ENCODE measurements at places on chromosomes 5 and 9.

DNA sequence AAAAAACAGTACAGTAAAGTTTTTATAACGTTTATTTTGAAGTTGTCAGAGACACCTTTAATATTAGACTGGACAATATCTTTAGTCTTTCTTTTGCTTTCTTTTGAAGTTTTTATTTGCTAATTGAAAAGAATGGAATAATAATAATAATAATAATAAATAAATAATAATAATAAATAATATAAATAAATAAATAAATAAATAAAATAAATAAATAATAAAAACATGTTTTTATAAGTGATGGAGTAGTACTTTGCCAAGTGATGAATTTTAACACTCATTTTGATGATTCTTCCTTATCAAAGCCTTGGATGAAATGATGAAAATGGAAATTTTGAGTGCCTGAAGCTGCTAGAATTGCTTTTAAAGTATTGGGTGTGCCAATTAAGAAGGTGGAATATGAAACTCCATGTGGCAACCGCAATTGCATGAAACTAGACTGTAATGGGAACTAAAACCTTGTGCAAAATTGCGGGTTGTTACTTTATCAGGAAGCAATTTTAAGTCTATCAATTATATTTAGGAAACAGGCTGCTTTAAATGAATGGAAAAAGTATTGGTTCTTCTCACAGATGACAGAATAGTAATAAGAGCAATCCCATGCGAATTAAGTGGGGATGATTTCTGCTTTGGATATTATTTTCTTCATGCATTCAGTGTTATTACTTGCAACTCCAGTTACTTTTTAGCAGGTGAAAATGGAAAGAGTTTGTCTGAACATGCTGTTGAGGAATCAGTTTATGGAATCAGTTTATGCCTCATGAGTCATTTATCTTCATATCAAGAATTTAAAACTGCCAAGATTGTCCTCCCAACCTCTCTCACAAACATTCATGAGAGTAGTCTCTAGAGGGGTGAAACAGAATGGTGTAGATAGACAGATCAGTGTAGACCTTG lies 4.6 kb downstream of the ANXA1 start:
- no peak for DNase-seq

- DNase-seq: no peak
Observed at GRCh38 chr9:111108946-111109345, 70.7 kb upstream of the LPAR1 start.

DNA sequence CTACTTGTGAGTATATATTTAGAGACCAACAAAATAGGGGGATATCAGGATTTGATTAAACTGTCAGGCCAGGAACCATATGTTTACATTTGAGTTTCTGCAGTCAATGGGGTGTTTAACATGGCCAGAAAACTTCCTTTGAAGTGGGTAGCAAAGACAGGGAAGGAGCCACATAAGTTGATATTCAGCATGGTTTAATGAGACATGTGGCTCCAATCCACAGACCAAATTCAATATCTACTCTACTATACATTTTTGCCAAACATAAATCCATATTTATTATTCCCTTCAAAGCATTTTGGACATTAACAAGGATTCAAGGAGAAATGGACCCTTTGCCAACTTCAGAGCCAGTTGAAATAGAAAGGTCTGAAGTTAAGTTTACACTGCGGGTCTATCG lies 99.8 kb downstream of the TAF11L14 start:
- no peak for DNase-seq

- DNase-seq: peak; percentile 6
Observed at GRCh38 chr9:757246-757881, 84.1 kb upstream of the DMRT1 start.

GRCh38 chr9:127263664-127264063 lies 910 bp upstream of the GARNL3 start:
- DNase-seq: no peak

DNA sequence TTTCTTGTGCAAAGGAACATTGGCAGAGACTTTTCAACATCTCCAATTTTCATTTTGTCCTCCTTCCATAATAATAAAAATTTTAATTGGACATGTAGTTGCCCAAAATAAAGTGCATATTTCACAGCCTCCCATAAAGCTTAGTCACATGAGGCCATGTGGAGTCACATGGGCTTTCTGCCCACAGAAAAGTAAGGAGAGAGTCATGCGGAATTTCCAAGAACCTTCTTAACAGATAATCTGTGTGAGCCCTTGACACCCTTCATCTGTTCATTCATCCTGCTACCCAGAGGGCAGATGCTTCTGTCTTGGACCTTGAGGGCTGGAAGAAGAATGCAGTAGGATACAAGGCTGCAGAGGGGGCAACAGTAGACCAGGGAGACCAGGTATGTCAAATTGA lies 60.7 kb downstream of the APTX start:
- no peak for DNase-seq

- no peak for DNase-seq
Observed at GRCh38 chr9:114413861-114414301, 26.1 kb upstream of the AKNA start.

- DNase-seq: no peak
Observed at GRCh38 chr9:107007402-107007801, 144.4 kb downstream of the ZNF462 start.

DNA sequence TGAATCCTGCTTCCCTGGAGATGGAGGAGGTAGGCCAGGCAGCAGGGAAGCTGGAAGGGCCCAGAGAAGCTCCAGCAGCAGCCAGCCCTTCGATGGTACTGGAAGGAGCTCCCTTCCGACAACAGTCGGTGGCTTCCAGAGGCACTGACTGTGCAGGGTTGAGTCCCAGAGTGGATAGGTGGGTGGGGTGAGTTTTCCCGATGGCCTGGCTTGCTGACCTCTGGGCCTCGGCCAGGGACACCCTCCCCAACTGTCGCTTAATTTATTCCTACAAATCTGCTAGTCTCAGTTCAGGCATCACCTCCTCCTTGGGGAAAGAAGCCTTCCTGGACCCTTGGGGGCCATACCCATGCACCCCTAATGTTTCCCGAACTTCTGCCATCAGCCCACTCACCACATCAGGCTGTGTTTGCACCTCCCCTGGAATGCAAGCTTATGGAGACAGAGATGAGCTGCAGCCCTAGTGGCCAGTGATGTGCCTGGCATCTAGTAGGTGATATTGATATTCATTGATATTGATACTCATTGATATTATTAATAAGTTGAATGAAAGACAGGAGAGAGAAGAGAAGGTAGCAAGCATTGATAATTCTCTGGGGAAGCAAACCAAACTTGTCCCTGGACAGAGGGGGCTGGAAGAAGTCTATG lies 104.6 kb upstream of the BOD1 start:
- DNase-seq: no peak

DNA sequence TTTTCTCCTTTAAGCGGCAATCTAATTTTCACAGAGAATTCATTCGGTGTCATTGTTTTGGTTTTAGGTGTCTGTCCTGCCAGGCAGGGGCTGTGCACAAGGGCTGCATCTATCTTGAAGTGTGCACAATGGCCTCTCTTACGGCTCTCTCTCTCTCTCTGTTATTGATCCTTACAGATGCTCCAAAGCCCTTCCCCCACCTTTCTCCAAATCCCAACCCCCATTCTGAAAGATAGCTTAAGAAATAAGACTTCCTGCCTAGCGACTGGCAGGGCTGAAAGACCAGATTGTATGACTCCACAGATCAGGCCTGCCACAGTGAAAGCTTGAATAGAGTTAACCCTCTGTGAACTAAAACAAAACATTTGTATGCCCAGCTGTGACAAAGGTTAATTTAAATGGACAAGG lies 86.5 kb upstream of the NR5A1 start:
- DNase-seq: no peak

DNA sequence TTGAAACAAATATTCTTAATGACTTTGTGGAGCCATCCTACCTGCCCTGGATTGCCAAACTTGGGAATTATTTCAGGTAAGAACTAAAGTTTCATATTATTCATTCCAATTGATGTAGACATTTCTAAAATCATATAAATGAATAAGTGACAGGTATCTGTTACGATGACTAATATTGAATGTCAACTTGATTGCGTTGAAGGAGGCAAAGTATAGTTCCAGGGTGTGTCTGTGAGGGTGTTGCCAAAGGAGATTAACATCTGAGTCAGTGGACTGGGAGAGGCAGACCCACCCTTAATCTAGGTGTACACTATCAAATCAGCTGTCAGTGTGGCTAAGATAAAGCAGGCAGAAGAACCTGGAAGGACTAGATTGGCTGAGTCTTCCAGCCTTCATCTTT lies 1688.4 kb upstream of the CDH9 start:
- DNase-seq: no peak

- peak; percentile 19 for DNase-seq
Observed at GRCh38 chr5:142587354-142587965, 98.4 kb downstream of the FGF1 start.

- DNase-seq: no peak
Observed at GRCh38 chr5:178361657-178362445, 129.2 kb upstream of the PHYKPL start.

- no peak for DNase-seq
Observed at GRCh38 chr9:131951155-131951554, 128.5 kb downstream of the MED27 start.

GRCh38 chr5:8383616-8384015 lies 514.7 kb downstream of the MTRR start:
- DNase-seq: no peak

- no peak for DNase-seq
Observed at GRCh38 chr5:81245871-81246235, 12.7 kb downstream of the CKMT2 start.

DNA sequence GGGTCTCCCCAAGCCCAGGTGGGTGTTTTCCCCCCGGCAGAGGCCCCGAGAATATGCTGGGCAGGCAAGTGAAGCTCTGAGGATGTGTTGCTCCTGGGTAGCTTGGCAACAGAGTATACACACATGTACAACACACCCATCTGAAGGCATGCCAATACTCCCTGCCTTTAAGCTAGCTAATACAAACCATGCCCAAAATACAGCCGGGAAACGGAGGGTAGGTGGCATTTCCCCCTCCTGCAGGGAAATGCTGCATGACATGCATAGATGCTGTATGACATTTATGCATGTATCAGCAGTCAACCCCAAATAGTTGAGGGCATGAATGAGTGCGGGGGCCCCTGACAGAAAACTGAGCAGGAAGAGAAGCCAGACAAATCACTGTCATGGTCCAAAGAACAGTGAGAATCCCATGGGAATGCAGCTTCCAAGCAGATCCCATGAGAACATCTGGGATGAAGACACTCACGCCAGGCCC lies 614.1 kb downstream of the EBF1 start:
- DNase-seq: no peak

DNA sequence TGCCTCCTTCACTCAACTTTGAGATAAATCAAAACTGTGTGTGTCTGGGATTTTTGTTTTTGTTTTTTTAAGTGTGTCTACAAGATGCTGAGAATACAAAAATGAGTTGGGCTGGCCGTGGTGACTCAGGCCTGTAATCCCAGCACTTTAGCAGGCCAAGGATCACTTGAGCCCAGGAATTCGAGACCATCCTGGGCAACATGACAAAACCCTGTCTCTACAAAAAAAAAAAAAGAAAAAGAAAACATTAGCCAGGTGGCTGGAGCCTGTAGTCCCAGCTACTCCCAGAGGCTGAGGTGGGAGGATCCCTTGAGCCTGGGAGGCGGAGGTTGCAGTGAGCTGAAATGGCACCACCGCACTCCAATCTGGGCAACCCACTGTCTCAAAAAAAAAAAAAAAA lies 21.0 kb downstream of the HNRNPK start:
- no peak for DNase-seq

GRCh38 chr5:73672132-73672531 lies 46.1 kb downstream of the ARHGEF28 start:
- DNase-seq: no peak

DNA sequence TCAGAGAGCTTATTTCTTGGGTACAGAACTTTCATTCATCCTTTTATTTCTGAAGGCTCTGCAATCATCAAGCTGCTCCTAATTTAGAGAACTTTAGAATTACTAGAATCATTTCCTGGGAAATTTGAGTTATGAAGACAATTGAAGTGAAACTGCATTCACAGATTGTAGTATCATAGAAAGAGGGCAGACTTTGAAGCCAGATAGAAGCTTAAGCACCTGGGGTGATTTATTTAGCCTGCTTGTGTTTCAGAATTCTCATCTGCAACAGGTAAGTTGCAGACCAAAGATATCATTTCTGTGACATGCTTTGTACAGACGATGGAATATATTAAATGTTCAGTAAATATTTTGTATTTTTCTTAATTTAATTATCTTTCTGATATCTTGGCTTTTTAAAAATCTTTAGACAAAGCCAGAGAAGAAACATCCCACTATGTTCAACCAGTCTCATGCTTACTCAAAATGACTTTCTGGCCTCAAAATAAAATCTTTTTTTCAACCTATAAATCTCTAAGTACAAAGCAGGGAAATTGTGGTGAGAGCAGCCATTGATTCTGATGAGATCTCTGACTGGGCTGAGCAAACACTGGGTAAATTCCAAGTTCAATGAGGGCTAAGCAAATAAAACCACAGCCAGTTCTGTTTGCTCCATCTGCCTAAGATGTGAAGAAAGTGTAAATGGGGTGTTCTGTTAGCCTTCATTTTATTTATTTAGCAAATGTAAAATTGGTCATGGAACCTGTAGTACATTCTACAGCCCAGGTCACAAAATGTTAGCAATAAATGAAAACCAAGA lies 264.7 kb upstream of the CCNG1 start:
- no peak for DNase-seq

- DNase-seq: no peak
Observed at GRCh38 chr5:180603076-180603594, 11.8 kb upstream of the SCGB3A1 start.

- no peak for DNase-seq
Observed at GRCh38 chr9:106761493-106761892, 101.5 kb upstream of the ZNF462 start.

DNA sequence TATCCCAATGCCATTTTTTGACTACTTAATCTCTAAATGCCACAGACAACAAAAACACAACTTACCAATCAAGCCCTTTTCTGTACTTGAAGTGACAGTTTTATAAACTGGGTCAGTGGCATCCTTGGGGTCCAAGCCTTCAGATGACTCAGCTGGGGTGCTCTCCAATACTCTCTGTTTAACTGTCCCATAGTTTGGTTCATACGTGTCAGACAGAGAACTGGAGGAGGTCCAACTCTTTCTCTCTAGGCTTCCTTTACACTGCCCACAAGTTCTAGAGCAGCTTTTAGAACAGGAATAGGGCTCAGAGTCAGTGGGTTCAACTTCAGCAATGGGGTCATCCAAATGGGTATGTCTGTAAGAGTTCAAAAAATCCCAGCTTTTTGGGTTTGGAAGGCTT lies 166.9 kb downstream of the CDC42SE2 start:
- no peak for DNase-seq

DNA sequence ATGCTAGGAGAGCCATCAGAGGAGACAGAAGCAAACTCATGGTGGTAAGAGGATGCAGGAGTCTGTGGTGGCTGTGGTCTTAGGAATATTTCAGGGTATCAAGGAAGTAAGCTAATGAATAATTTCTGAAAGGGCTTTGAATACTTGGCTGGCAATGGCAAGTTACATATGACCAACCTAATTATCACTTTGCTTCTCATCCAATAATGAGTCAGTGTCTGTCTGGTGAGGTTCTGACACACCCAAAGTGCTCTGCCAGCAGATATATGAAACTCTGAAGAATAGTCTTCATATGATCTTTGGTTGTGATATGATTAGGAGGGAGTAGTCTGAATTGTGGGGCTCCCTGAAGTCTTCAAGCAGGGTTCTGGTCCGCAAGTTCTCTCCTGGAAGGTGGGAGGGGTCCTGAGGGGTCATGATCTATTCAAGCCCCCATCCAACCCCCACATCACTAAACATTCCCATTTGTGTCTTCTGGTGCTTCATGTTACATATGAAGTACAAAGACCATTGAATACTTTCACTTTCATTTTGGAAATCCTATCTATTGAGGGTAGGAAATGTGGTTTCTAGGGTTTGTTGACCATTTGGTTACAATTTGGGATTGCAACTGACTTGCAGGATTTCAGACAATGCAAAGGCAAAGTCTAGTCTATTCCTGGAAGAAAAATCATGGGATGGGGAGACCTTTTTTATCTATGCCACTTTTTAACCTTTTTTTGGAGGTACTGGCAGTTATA lies 199.9 kb upstream of the CDKN2B start:
- no peak for DNase-seq
